ENCODE measurements at places on chromosomes 1 and 21.

DNA sequence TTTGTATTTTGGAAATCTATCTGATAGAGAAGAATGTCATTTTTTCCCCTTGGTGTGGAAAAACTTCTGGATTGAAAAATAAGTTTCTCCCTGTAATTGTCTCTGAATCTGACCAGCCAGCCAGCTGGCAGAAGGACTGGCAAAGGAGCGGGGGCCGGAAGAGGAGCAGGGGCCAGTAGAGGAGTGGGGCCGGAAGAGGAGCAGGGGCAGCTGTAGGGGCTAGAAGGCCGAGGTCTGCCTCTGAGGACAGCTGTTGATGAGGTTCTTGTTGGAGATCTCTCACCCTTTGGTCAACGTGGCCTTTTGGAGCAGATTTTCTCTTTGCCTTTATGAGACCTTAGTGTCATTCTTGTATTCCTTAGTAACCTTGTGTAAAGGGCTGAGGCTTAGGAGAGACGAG, 121.8 kb downstream of the GALNT2 start:
- no peak for DNase-seq

DNA sequence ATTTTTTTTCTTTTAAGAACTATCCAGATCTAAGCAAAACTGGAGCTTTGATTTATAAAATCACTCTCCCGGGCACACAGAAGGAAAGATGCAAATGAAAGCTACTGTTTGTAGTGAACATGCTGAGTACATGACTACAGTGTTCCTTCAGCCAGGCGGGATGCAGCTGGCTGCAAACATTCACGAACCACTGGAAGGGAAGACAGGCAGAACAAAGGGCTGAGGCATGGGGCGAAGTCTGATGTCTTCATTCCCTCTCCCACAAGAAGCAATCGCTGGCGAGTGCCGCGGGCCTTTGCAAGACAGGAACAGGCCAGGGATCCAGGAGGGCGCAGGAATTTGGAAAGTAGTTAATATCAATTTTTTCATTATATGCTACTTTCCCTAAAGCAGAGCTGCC, 257.9 kb upstream of the AJAP1 start:
- DNase-seq: no peak

GRCh38 chr1:40352126-40352525, 21.4 kb upstream of the SMAP2 start:
- DNase-seq: no peak

- no peak for DNase-seq
Measured at GRCh38 chr1:203582568-203582967, 44.1 kb upstream of the ATP2B4 start.

- peak; percentile 72 for DNase-seq
Measured at GRCh38 chr1:180560868-180561600, 2.3 kb downstream of the OVAAL start.

GRCh38 chr1:223001653-223002634, 141.1 kb downstream of the TLR5 start:
- DNase-seq: no peak

DNA sequence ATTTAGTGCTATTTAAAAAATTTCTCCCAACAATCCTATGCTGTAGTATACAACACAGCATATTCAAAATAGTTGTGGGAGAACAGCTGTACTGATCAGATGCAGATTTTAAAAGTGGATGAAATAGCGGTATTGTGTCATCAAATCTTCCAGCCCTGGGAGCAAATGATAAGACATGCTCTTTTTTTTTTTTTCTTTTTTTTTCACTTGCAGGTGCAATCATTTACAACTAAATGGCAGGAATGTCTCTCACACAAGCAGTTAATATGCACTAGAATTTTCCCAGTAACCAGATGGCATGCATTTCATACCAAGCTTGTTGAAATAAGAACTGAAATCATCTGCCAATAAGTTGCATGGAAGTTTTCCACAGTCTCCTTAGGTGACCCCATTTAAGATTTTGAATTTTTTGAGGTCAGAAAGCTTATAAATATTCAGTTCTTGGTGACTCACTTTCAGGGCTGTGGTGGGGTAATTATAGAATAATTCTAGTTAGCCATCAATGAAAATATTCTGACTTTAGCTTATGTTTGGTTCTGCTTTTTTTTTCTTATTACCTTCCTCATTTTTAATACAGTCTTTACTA, 623.9 kb upstream of the NR5A2 start:
- peak; percentile 79 for DNase-seq

GRCh38 chr1:113219828-113220227, 146.8 kb downstream of the LRIG2 start:
- no peak for DNase-seq

DNA sequence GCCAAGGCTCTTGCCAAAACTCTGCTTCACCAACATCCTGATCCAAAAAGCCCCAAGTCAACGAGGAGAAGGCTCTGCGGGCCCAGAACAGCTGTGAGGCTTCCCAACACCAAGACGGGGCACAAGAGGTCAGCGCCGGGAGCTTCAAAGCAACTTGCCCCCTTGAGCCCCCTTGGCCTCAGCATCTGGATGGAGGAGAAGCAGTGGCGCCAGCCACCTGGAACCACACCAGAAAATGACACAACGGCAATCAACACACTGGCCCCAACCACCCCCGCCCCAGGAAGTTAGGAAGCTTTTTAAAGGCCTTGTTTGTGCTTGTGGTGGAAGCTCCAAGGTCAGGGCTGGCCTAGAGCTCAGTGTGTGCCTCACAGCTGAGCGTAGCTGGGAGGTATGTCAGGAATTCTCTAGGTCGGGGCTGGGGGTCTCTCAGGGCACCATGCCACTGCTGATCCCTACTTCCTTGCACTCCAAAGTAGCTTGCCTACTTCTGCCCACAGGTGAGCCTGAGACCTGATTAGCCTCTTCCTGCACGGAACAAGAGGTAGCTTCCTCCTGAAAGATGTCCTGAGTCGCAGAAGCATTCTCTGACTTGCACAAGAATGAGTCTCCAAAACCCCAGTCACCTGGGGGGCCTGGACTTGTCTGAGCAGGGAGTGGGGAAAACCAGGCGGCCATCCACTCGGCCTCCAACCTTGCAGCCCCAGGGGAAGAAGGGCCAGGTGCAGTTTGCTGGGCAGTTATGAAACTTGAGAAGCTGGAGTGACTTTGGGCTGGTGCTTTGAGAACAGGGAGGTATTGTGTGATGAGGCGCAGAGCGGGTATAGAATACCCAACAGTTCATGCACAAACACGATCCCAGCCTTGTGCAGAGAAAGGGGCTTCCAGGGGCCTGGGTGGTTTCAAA, 9.7 kb upstream of the SRP9 start:
- DNase-seq: peak; percentile 75

GRCh38 chr1:224054611-224055010, 59.3 kb upstream of the FBXO28 start:
- no peak for DNase-seq

DNA sequence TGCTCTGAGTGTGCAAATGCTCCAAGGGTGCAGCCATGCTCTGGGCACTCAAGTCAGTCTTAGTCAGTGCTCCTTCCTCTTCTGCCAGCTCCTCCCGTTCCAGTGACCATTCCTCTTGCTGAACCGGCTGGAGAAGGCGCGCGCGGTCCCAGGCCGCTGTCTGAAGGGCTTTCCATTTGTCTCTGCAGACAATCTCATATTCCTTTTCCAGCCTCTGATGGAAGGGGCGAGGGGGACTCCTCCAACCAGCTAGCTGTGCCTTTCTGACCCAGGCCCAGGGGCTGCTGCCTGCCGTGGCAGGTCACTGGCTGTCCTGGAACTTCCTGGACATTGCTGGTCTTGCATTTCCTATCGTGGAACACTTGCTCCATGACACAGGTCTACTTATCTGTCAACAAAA, 67.5 kb downstream of the RIPK4 start:
- no peak for DNase-seq

GRCh38 chr1:24575905-24576587, 20.2 kb downstream of the NCMAP start:
- no peak for DNase-seq

GRCh38 chr1:66624412-66625060, 90.6 kb downstream of the SGIP1 start:
- peak; percentile 79 for DNase-seq

GRCh38 chr1:197706601-197707000, 68.7 kb downstream of the DENND1B start:
- DNase-seq: no peak

GRCh38 chr1:73782901-73783300, 415.1 kb downstream of the LRRIQ3 start:
- peak; percentile 48 for DNase-seq

DNA sequence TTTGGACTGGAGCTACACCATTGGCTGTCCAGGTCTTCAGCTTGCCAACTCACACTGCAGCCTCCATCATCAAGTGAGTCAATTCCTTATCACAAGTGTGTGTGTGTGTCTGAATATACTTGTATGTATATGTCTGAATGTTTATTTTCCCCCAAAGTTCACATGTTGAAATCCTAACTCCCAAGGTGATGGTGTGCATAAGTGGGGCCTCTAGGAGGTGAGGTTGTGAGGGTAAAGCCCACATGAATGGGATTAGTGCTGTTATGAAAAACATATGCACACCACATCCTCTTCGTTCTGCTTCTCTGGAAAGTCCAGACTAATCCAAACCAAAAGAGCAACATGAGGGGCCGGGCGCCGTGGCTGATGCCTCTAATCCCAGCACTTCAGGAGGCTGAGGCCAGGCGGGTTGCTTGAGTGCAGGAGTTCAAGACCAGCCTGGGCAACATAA, 48.7 kb upstream of the LBR start:
- no peak for DNase-seq

DNA sequence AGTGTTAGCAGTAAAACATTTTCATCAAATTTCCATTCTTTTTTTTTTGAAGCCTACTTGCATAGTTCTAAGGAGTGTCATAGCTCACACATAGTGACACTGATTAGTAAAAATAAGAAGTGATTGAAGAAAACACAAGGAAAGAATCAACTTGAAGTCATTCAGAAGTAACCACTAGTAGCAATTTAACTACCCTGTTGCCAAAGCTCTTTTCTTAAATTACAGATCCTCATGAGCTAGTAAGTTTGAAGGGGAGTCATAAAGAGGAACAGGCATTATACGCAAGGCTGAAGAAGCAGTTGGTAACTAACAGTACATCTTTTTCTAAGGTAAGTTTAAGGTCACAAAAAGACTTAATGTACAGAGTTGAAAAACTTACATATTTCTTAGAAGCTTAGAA, 332.2 kb downstream of the CHRM3 start:
- no peak for DNase-seq

- DNase-seq: no peak
Measured at GRCh38 chr1:55463814-55464475, 248.8 kb upstream of the USP24 start.

GRCh38 chr1:88737338-88737927, 53.4 kb downstream of the PKN2 start:
- DNase-seq: no peak

DNA sequence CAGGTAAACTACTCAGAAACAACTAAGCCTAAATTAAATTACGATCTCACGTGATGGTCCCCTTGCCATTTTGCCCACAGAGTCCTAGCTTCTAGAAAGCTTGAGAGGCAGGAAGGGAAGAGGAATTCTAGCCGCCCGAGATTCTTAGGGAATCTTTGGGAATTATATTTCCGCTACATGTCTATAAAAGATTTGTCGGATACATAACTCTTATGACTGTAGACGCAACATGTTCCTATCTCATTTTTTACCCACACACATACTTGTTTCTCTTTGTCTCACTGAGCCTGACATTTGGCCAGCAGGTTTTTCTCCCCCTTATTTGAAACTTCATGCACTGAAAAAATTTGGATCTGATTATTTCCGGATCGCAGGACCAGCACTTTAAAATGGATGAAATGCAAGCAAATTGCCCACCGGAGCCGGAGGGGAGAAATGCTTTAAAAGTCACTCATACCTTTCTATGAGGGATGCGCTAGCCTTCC, 5.5 kb downstream of the GLIS1 start:
- DNase-seq: peak; percentile 55

- DNase-seq: no peak
Measured at GRCh38 chr1:3602375-3602774, 8.9 kb downstream of the MEGF6 start.
